ENCODE measurements at places on chromosomes 5 and 9. TPM values are rescaled to one million over a fixed set of nuclear protein-coding genes. Genes with fewer than 3 reads are reported as not detected.

GRCh38 chr9:7982907-7983306 lies 183.3 kb upstream of the DMAC1 start:
- no peaks in the 10 kb centered on the region for H3K27me3 ChIP-seq
- no peak overlapping the region for H3K27ac ChIP-seq
- no peaks in the 10 kb centered on the region for H3K36me3 ChIP-seq

- H3K4me3 ChIP-seq = no peak overlapping the region
- DNase-seq = no peak
- peaks cover 4% of the 10 kb centered on the region for H3K4me1 ChIP-seq
- H3K27me3 ChIP-seq = no peaks in the 10 kb centered on the region
- H3K27ac ChIP-seq = no peak overlapping the region
- H3K36me3 ChIP-seq = no peaks in the 10 kb centered on the region
These were observed 159.9 kb downstream of the GOLPH3 start for GRCh38 chr5:32014096-32014745.

SLC6A19 gene
- not detected for total RNA-seq

- H3K4me1 ChIP-seq = peaks cover 6% of the 10 kb centered on the region
- no peak for DNase-seq
- H3K27ac ChIP-seq = no peak overlapping the region
These were observed 6.8 kb upstream of the FXN start for GRCh38 chr9:69028754-69029153.

DNA sequence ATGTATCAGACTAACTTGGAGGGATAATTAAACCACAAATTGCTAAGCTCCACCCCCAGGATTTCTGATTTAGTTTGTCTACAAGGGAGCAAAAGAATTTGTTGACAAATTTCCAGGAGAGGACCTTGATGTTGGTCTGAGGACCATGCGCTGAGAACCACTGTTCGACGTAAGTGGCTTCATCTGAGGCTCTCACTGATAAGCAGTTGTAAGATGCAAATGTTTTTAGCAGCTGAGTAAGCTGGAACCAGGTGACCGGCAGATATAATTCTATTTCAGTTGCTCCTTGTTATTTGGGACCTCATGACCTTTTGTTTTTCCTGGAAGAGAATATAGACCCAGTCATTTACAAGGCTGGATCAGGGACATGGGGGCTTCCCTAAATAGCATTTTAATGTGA lies 14.1 kb upstream of the SPINK1 start:
- no peaks in the 10 kb centered on the region for H3K36me3 ChIP-seq
- DNase-seq = no peak
- no peaks in the 10 kb centered on the region for H3K4me1 ChIP-seq
- no peak overlapping the region for H3K27ac ChIP-seq
- H3K27me3 ChIP-seq = no peaks in the 10 kb centered on the region
- H3K4me3 ChIP-seq = no peak overlapping the region

GRCh38 chr9:79630521-79631403 lies 59.0 kb downstream of the TLE4 start:
- H3K27me3 ChIP-seq = no peaks in the 10 kb centered on the region
- peak overlapping the region; percentile 30 for H3K27ac ChIP-seq
- DNase-seq = peak; percentile 49
- H3K4me1 ChIP-seq = peaks cover 8% of the 10 kb centered on the region

STK32A gene
- total RNA-seq = not detected

FGF10 gene
- not detected for total RNA-seq

- no peak overlapping the region for H3K4me3 ChIP-seq
- no peaks in the 10 kb centered on the region for H3K4me1 ChIP-seq
- H3K36me3 ChIP-seq = no peaks in the 10 kb centered on the region
These were observed 53.0 kb upstream of the KLF4 start for GRCh38 chr9:107542411-107543157.

C5orf46 gene
- not detected for total RNA-seq

LCNL1 gene
- total RNA-seq = not detected

DNA sequence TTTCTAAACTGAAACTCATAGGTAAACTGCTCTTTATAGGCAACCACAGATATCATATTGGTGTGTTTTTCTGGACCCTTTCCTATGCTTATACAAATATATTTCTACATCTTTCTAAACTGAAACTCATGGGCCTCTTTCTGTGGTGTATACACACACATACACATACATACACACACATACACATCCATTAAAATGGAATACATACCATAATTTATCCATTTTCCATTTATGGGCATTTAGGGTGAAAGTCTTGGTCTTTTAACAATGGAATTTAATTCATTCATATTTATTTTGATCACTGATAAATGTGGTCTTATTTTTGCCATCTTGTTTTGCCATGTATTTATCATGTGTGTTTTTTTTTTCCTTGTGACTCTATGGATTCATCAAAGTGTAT lies 44.1 kb downstream of the SLC22A5 start:
- H3K27me3 ChIP-seq = no peaks in the 10 kb centered on the region
- H3K4me1 ChIP-seq = peaks cover 26% of the 10 kb centered on the region
- H3K4me3 ChIP-seq = peak overlapping the region; percentile 89
- peak overlapping the region; percentile 95 for H3K27ac ChIP-seq
- H3K36me3 ChIP-seq = no peaks in the 10 kb centered on the region

GRCh38 chr9:131733541-131734061 lies 6.3 kb downstream of the RAPGEF1 start:
- H3K27ac ChIP-seq = peak overlapping the region; percentile 99
- no peaks in the 10 kb centered on the region for H3K36me3 ChIP-seq
- no peaks in the 10 kb centered on the region for H3K27me3 ChIP-seq
- no peak for DNase-seq
- peaks cover 75% of the 10 kb centered on the region for H3K4me1 ChIP-seq

- H3K4me3 ChIP-seq = no peak overlapping the region
- no peak overlapping the region for H3K27ac ChIP-seq
- H3K27me3 ChIP-seq = no peaks in the 10 kb centered on the region
- no peak for DNase-seq
- no peaks in the 10 kb centered on the region for H3K4me1 ChIP-seq
These were observed 130.5 kb downstream of the ADGRV1 start for GRCh38 chr5:90689064-90689463.

DNA sequence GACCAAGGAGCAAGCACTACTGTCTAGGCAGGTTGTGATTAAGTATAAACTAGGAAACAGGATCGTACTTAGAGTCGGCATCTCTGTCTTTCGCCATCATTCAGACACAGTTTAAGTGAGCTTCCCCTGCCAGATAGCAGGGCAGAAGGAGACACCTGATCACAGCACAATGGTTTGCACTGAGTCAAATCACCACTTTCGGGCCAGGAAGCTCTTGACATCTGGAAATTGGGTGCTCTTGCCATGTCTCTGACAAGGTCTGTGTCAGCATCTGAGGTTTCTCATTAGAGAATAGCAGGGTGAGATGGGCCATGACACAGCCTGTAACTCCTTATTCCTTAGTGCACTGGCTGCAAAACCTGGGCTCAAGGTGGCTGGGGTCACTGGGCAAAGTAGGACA lies 8.3 kb downstream of the ADRB2 start:
- H3K4me1 ChIP-seq = peaks cover 30% of the 10 kb centered on the region
- no peak overlapping the region for H3K27ac ChIP-seq
- no peak overlapping the region for H3K4me3 ChIP-seq
- H3K27me3 ChIP-seq = no peaks in the 10 kb centered on the region

KCTD16 gene
- 0.19 TPM for total RNA-seq

ANGPTL2 gene
- total RNA-seq = 1.6 TPM

PLPP7 gene
- total RNA-seq = 0.72 TPM

TMEM174 gene
- not detected for total RNA-seq

IL5 gene
- total RNA-seq = not detected

PCDHB12 gene
- total RNA-seq = not detected

- H3K27me3 ChIP-seq = no peaks in the 10 kb centered on the region
- no peak overlapping the region for H3K27ac ChIP-seq
- no peaks in the 10 kb centered on the region for H3K36me3 ChIP-seq
- DNase-seq = no peak
- no peak overlapping the region for H3K4me3 ChIP-seq
- H3K4me1 ChIP-seq = no peaks in the 10 kb centered on the region
These were observed 376.3 kb upstream of the ZNF462 start for GRCh38 chr9:106486685-106487084.

DNA sequence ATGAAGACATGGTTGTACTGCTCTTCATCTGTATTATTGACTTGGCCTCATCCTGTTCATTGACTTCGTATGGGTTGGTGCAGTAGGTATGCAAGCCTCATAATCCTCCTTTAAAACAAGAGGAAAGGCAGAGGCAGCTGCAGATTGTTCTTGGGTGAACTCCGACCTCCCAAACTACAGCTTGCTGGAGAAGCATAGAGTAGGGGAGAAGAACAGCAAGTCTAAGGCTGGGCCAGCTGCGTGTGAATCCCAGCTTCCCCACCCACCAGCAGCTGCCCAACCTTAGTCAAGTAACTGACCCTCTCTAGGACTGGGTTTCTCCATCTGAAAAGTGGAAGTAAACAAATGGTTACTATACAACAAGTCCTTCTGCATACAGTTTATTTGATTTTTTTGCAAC lies 114.5 kb upstream of the WWC1 start:
- H3K27me3 ChIP-seq = no peaks in the 10 kb centered on the region
- H3K4me1 ChIP-seq = no peaks in the 10 kb centered on the region
- H3K27ac ChIP-seq = no peak overlapping the region
- no peaks in the 10 kb centered on the region for H3K36me3 ChIP-seq

MLANA gene
- not detected for total RNA-seq

GMCL2 gene
- not detected for total RNA-seq

- H3K36me3 ChIP-seq = peaks cover 34% of the 10 kb centered on the region
- peak overlapping the region; percentile 46 for H3K4me3 ChIP-seq
- H3K27ac ChIP-seq = peak overlapping the region; percentile 87
- DNase-seq = peak; percentile 59
- H3K27me3 ChIP-seq = no peaks in the 10 kb centered on the region
- peaks cover 89% of the 10 kb centered on the region for H3K4me1 ChIP-seq
These were observed 26.4 kb downstream of the LPCAT1 start for GRCh38 chr5:1497242-1497777.

DNA sequence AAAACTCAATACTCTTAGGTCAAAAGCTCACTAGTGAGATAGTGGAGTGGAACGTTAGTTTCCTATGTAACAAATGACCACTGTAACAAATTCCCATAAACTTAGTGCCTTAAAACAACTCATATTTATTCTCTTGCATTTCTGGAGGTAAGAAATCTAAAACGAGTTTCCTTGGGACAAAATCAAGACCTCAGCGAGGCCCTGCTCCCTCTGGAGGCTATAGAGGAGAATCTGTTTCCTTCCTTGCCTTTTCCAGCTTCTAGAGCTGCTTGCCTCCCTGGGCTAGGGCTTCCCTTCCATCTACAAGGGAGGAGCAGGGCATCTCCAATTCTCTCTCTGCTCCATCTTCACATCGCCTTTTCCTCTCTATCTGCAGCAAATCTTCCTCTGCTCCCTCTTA lies 32.0 kb downstream of the SEMA5A start:
- H3K4me1 ChIP-seq = no peaks in the 10 kb centered on the region
- no peaks in the 10 kb centered on the region for H3K27me3 ChIP-seq
- H3K27ac ChIP-seq = no peak overlapping the region
- DNase-seq = no peak
- no peak overlapping the region for H3K4me3 ChIP-seq
- H3K36me3 ChIP-seq = no peaks in the 10 kb centered on the region

RANBP3L gene
- not detected for total RNA-seq

DNA sequence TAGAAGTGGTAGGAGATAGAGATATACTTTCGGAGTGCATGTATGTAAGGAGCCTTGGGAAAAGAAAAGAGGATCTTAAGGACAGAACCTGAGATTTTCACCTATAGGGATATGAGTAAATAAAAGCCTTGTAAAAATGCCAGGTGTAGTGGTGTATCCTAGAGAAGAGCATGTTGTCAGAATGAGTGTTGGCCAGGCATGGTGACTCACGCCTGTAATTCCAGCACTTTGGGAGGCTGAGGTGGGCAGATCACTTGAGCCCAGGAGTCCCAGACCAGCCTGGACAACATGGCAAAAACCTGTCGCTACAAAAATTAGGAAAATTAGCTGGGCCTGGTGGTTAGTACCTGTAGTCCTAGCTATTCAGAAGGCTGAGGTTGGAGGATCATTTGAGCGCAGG lies 76.0 kb downstream of the IPO11 start:
- no peaks in the 10 kb centered on the region for H3K36me3 ChIP-seq
- no peak overlapping the region for H3K27ac ChIP-seq
- no peak overlapping the region for H3K4me3 ChIP-seq

NPM1 gene
- total RNA-seq = 2,607 TPM

CANX gene
- total RNA-seq = 550 TPM

DNA sequence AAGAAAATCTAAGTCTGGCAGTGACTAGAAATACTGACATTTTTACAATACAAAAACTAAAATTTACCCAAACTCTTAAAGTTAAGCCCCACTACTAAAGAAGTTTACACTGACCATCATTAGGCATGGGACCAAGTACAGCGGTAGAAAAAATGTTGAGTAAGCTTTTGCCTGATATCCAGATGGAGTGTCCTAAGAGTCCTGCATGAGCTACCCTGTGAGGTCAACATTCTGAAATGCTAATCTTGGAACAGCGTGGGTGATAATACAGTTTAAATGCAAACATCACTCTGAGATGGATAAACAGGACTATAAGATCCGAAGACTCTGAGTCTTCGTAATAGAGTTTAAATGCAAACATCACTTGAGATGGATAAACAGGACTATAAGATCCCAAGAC lies 189.7 kb downstream of the DCP2 start:
- no peak for DNase-seq
- no peaks in the 10 kb centered on the region for H3K4me1 ChIP-seq
- no peaks in the 10 kb centered on the region for H3K27me3 ChIP-seq

THOC3 gene
- 82.7 TPM for total RNA-seq

TAS2R1 gene
- total RNA-seq = not detected

HABP4 gene
- total RNA-seq = 13.7 TPM

PCDHA7 gene
- total RNA-seq = 0.08 TPM

DNA sequence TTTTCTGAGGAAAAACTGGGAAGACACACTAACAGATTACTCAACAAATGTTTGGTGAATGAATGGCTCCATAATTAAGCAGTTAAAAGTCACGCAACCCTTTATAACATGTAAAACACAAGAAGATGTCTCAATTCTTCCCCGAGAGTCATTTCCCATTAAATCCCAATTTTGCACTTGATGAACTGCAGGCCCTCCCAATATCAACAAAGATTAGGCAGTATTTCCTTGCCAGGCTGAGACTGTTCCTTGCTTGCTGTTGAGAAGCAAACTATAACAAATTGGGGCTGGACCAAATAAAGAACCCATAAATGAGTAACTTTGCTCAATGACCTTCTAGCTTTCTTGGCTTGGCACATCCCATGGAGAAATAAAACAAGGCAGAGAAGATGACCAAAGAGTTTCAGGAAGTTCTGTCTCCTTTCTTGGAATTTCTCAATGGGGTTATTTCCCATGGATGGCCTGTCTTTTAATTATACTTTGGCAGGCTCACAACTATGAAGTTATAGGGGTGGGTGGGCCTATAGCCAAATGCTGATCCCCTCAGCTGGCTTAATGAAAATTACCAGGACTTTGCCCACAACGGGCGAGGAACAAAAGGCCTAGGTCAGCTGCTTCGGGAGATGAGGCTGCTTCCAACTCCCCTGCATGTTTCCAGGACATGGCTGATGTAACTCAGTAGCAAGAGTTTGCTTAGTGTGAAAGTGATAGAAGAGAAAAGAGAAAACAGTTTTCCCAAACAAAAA lies 243.1 kb upstream of the RFX3 start:
- H3K4me1 ChIP-seq = no peaks in the 10 kb centered on the region
- no peak overlapping the region for H3K27ac ChIP-seq
- DNase-seq = no peak
- no peak overlapping the region for H3K4me3 ChIP-seq
- H3K36me3 ChIP-seq = no peaks in the 10 kb centered on the region
- H3K27me3 ChIP-seq = no peaks in the 10 kb centered on the region

BTNL9 gene
- total RNA-seq = 0.08 TPM

- no peaks in the 10 kb centered on the region for H3K27me3 ChIP-seq
- H3K36me3 ChIP-seq = peaks cover 15% of the 10 kb centered on the region
- H3K4me3 ChIP-seq = no peak overlapping the region
- no peaks in the 10 kb centered on the region for H3K4me1 ChIP-seq
- no peak overlapping the region for H3K27ac ChIP-seq
These were observed 53.4 kb downstream of the PUM3 start for GRCh38 chr9:2790466-2790865.

Measured in GM12878 (cell line).